Globus pallidus (tissue), 1 donor: ENCODE measurements at places on chromosomes 2 and 18.

GRCh38 chr18:51941999-51942398 is 398.0 kb upstream of the DCC start:
- DNase-seq: no peak

GRCh38 chr2:18883616-18884456 is 294.5 kb upstream of the NT5C1B start:
- no peak for DNase-seq

GRCh38 chr2:165757906-165758675 is 36.0 kb downstream of the GALNT3 start:
- DNase-seq: no peak

DNA sequence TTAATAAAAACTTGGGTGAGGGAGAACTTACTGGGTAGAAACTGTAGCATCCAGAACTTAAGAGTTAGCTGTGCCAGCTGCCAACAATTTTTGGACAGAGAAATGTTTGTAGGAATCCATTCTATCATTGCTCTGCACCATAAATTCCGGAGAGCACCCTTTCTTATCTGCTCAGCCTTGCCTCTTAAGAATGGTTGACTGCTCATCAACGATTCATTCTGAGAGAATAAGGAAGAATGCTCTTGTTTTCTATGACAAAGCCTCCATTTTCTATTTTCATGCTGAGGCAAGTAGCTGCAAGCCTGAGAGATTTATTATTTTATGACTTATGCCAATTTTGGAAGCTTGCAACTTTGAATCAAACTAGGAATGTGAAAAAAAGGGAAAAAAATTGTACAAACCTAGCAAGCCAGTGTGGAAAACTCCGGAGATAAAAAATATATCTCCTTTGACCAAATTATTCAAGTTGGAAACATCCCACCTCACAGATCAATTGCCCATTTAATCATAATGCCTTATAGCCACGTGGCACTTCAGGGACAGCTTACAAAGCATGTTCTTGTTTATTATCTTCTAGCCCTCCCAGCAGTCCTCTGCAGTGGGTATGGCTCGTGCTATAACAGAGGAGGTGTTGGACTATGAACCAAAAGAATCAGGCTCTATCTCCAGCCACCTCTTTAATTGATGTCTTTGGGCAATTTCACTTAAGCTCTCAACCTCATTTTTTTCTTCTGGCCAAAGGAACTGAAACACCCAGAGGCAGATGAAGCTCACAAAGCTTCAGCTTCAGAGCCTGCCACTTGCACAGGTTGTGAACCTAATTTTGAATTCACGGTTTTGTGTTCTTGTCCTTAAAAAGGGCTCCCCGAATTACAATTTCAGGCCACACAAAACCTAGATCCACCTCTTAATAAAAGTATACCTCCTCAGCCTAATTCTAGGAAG is 40.9 kb upstream of the ATL2 start:
- DNase-seq: no peak

- DNase-seq: no peak
These were observed 11.8 kb downstream of the GDF7 start for GRCh38 chr2:20678780-20679179.

GRCh38 chr18:23871410-23871809 is 143.1 kb upstream of the TTC39C start:
- no peak for DNase-seq

DNA sequence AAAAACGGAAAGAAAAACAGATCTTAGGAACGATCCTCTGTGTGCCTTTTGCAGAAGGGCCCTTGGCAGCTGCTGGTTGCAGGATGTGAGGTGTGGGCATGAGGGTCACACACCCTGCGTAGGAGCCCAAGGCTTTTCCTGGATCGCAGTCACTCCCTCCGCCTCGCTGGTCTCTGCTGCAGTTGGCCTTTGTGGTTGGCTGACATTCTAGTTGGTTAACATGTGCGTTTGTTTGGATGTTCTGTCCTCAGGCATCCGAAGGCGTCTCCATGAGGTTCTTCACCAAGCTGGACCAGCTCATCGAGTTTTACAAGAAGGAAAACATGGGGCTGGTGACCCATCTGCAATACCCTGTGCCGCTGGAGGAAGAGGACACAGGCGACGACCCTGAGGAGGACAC is 61.7 kb downstream of the INPP5D start:
- DNase-seq: no peak

GRCh38 chr2:64329848-64330247 is 124.1 kb upstream of the LGALSL start:
- DNase-seq: no peak

GRCh38 chr2:27885234-27885633 is 5.0 kb downstream of the RBKS start:
- DNase-seq: no peak

DNA sequence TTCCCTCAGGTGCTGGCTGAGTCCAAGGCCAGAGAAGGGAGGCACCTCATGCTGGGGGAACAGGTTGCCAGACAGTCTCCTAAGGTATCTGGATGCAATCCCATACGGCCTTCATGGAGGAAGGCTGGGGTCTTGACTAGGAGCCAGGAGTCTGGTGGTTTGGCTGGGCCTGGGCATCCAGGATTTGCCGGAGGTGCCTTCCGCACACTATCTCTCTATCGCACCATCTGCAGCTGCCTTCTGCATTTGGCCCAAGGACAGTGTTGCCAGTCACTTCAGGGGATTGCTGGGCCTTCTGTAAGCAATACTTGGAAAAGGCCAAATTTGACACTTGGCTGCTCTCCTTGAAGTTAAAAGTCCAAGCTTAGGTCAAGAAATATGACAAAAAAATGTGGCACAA is 327.2 kb downstream of the EN1 start:
- no peak for DNase-seq

DNA sequence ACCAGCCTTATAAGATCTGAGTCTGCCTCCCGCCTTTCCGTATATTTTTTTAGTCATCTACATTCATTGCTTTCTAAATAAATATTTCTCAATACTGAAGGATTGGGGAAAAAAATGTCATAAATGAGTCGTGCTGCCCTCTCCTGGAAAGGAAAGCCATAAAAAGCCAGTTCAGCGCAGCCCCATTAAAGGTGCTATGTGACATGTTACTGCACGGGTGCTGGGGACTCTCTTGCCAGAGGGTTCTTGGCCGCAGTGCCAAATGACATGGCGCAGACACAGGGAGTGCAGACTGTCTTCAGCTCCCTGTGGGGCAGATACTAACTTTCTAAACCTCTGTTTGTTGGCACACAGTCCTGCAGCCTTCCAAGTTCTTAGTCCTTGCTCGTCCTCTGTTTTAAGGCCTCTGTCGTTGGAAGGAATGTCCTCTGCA is 53.7 kb upstream of the MAP3K20 start:
- no peak for DNase-seq

- DNase-seq: peak; percentile 67
These were observed 38.3 kb downstream of the ITGA6 start for GRCh38 chr2:172465417-172466334.

GRCh38 chr2:239610457-239611221 is 209.8 kb upstream of the HDAC4 start:
- no peak for DNase-seq

DNA sequence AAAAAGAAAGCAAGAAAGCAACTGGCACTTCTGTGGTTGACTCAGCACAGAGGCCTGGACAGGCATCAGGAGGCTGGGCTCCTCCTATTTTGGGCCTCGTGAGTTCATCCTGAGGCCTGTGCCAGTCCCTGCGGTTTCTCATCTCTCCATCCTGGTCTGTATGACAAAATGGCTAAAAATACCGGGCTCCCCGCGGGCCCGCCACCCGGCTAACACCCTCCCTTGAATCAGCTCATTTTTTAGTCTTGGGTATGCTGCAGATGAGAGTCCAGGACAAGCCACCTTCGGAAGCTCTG is 62.3 kb upstream of the YWHAQ start:
- no peak for DNase-seq

DNA sequence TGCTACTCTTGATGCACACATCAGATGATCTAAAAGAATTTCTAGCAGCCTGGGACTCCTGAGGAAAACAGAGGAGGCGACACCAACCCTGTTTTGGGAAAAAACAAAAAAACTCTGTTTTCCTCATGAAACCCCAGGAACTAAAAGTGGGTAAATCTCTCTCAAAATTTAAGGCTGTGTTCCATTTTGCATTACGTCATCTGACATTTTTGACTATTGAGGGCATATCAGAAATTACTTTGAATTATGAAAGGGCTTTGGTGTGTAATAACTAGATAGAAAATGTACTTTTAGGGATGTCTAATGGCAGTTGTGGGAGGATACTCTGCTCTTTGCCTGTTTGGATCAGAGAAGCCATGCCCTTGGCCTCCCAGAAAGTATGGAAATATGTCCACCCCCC is 963.0 kb downstream of the CNTNAP5 start:
- no peak for DNase-seq

DNA sequence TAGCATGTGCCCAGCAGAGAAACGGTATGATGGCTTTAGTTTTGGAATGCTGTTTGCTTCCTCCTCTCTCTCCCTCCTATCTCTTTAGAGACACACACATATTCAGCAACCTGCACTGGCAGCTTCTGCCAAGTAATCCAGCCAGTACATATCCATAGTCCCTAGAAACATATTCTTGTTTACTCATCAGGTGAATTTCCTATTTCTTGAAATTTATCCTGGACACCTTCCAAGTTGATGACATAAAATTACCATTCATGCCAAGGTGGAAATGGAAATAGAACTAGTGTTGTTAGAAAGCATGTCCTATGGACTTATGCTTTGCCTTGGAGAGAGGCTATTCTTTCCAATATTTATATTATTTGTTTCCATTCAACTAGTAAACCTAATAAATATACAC is 50.9 kb upstream of the RGPD4 start:
- DNase-seq: no peak

DNA sequence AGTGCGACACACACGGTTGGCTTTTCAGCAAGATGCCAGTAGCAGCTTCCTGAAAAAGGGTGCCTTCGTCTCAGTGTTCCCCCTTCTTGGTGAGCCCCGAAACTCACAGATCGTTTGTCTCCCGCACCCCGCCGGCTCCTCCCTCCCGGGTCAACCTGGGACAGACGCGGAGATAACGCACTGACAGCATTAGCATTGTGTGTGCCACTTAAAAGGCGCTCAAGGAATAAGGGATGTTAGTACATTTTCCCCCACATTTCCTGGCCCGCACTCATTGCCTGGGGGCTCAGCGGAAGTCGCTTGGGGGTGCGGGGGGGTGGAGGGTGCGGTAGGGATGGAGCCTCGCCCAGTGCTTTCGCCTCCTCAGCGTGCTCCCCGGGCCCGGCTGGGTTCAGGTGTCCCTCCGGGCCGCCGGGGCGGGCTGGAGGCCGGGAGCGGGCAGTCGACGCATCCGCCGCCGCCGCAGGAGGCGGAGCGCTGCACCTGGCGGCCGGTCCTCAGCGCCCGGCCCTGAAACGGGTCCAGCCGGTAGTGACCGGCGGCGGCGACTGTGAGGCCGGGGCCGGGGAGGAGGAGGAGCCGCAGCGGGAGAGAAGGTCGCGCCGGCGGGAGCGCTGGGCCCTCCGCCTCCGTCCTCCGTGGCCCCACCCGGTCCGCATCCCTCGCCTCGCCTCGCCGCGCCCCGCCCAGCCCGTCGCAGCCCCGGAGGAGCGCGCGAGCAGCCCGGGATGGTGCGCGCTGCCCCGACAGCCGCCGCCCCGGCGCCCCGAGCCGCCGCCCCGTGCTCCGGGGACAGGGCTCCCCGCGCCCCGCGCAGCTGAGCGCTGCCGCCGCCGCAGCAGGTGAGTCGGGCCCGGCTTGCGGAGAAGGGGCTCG is at the start of gene MFSD6:
Gene MFSD6 (plus strand): TSS at position 694 of the 876 bp plus-strand sequence. CDS start 27,675 bp downstream, outside the sequence.
- peak; percentile 61 for DNase-seq
